ENCODE measurements at places on chromosomes 16 and 17. TPM values are rescaled to one million over a fixed set of nuclear protein-coding genes. Genes with fewer than 3 reads are reported as not detected.

Gene TBC1D3K
- not detected for total RNA-seq

Gene THAP11
- total RNA-seq = 28.7 TPM

Gene TEX14
- total RNA-seq = not detected

Gene PRR35
- total RNA-seq = not detected

Gene DNASE1
- total RNA-seq = 80.9 TPM

Gene PDF
- total RNA-seq = 18.2 TPM

Gene IST1
- 264 TPM for total RNA-seq

Gene SPECC1
- 91.8 TPM for total RNA-seq

Gene ABCA9
- total RNA-seq = 28.9 TPM

Gene EVPLL
- not detected for total RNA-seq

DNA sequence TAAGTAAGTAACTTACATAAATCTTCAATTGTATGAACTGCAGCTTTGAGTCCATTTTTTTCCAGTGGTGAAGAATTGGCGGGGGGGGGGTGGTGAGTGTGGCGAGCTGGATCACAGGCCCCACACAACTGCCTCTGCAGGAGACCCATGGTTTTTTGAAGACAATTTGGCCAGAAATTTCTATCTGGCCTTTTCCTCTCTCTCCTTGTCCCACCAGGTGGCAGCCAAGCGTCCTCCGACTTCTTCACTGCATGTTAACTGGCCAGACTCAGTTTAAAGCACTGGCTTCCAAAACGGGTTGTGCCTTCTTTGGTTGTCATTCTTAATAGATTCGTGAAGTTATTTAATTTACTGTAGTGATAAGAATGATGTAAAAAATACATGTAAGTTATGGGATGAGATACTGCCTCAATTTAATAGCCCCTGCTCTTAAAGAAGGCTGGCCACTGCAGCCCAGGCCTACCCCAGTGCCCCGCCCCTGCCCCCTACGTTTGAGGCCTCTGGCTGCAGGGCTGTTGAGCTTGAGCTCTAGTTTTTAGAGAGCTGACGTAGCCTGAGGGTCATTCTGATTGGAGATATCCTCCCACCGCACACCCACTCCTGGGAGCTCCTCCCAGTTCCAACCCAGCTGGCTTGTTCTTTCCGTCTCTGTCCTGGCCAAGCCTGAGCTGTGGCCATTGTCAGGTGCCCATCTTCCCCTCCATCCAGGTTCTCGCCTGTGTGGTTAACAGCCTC is 36.4 kb downstream of the AKAP1 start:
- no peak overlapping the region for H3K27ac ChIP-seq
- H3K36me3 ChIP-seq = no peaks in the 10 kb centered on the region
- H3K4me3 ChIP-seq = no peak overlapping the region

GRCh38 chr17:4998732-4999429 is 1.1 kb downstream of the KIF1C start:
- no peak for DNase-seq
- H3K4me3 ChIP-seq = peak overlapping the region; percentile 99
- peak overlapping the region; percentile 88 for H3K27ac ChIP-seq
- no peaks in the 10 kb centered on the region for H3K36me3 ChIP-seq
- peaks cover 17% of the 10 kb centered on the region for H3K4me1 ChIP-seq

DNA sequence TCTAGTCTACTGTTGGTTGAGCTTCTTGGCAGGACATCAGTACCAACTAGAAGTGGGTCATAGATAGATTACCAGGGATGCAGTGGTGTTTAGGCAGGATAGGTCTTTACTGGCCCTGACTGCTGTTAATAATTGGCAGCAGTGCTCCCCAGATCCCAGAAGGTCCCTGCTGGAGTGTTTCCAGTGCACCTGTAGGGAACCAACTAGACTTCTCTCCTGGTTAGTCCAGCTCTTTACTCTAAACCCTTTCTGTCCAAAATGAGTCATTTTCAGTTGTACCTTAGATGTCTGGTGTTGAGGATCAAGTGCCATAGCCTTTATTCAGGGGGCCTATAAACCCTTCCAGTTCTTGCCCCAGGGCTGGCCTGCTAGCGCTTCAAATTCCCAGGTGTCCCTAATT is 8.7 kb downstream of the POLR2C start:
- H3K27me3 ChIP-seq = no peaks in the 10 kb centered on the region
- peaks cover 9% of the 10 kb centered on the region for H3K4me1 ChIP-seq
- no peaks in the 10 kb centered on the region for H3K36me3 ChIP-seq
- DNase-seq = peak; percentile 6

GRCh38 chr16:86930001-86930400 is 351.7 kb downstream of the FOXL1 start:
- no peaks in the 10 kb centered on the region for H3K27me3 ChIP-seq
- H3K27ac ChIP-seq = no peak overlapping the region
- peaks cover 1% of the 10 kb centered on the region for H3K4me1 ChIP-seq

- H3K4me3 ChIP-seq = no peak overlapping the region
- no peaks in the 10 kb centered on the region for H3K4me1 ChIP-seq
- DNase-seq = peak; percentile 39
These were observed 99.2 kb upstream of the ZNF750 start for GRCh38 chr17:82938873-82939620.

DNA sequence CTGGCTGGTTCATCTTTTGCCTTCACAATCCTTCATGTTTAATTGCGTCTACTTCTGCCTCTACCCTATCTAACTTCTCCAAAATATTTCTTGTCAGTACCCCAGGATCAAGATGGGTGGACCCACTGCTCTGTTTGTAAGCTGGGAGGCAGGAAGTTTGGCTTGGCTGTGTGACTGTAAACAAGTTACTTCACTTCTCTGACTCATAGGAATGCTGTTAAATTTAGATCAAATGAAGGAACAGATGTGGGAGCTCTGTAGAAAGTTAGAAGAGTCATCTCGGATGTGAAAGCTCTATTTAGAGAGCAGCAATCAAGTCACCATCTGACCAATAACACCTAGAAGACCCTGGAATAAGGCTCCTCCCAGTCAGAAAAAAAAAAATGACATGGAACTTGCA is 55.2 kb upstream of the MRTFB start:
- DNase-seq = no peak
- H3K36me3 ChIP-seq = no peaks in the 10 kb centered on the region
- no peaks in the 10 kb centered on the region for H3K4me1 ChIP-seq
- H3K4me3 ChIP-seq = no peak overlapping the region
- H3K27ac ChIP-seq = peak overlapping the region; percentile 74

- H3K36me3 ChIP-seq = peaks cover 83% of the 10 kb centered on the region
- no peak overlapping the region for H3K27ac ChIP-seq
- H3K4me3 ChIP-seq = no peak overlapping the region
- no peaks in the 10 kb centered on the region for H3K4me1 ChIP-seq
- H3K27me3 ChIP-seq = no peaks in the 10 kb centered on the region
These were observed 30.0 kb downstream of the APPBP2 start for GRCh38 chr17:60496041-60496440.

GRCh38 chr16:74320707-74321106 is 24.1 kb downstream of the PSMD7 start:
- DNase-seq = no peak
- H3K4me1 ChIP-seq = no peaks in the 10 kb centered on the region
- no peak overlapping the region for H3K27ac ChIP-seq
- H3K27me3 ChIP-seq = no peaks in the 10 kb centered on the region
- H3K36me3 ChIP-seq = peaks cover 3% of the 10 kb centered on the region

DNA sequence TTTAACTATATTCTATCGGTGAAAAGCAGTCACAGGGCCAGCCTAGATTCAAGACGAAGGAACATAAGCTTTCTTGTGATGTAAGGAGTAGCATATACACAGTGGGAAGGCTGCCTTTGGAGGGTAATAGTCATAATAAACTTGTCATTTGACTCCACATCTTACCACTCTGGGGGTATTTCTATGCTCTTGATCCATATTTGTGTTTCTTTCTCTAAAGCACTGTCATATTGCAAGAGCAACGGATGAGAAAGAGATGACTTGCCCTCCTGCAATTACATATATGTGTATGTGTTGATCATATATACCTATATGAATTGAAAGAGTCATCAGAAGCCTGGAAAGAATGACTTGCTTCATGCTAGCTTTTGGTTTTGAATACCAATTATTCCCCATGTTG is 225.4 kb upstream of the HS3ST3A1 start:
- no peaks in the 10 kb centered on the region for H3K27me3 ChIP-seq
- no peaks in the 10 kb centered on the region for H3K4me1 ChIP-seq
- DNase-seq = no peak
- no peaks in the 10 kb centered on the region for H3K36me3 ChIP-seq
- no peak overlapping the region for H3K4me3 ChIP-seq
- no peak overlapping the region for H3K27ac ChIP-seq

DNA sequence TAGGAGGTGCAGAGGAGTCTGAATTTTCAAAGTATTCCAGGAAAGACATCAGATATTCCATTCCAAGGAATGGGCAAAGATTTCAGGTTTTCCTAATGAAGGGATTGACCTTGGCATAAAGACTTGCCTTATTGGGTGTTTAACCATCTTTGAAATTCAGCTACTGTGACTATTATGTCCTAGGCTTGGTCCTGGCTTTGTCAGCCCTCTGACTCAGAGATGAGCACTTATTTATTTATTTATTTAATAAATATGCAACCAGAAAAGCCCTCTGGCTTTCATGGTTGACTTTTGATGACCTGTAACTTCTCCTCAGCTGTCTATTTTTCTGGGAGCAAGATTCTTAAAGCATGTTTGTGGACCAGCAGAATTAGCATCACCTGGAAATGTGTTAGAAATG is 455.1 kb downstream of the KIF2B start:
- H3K4me3 ChIP-seq = no peak overlapping the region
- H3K4me1 ChIP-seq = no peaks in the 10 kb centered on the region
- no peak overlapping the region for H3K27ac ChIP-seq
- H3K36me3 ChIP-seq = no peaks in the 10 kb centered on the region

DNA sequence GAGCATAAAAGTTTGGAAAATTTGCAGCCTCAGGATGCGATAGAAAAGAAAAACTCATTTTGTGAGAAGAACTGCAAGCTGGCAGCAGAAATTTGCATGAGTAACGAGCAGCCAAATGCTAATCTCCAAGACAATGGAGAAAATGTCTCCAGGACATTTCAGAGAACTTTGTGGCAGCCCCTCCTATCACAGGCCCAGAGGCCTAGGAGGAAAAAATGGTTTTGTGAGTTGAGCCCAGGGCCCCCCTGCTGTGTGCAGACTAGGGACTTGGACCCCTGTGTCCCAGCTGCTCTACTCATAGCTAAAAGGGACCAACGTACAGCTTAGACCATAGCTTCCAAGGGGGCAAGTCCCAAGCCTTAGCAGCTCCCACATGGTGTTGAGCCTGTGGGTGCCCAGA is 34.3 kb downstream of the APPBP2 start:
- H3K4me1 ChIP-seq = no peaks in the 10 kb centered on the region
- DNase-seq = no peak
- H3K27ac ChIP-seq = no peak overlapping the region
- no peaks in the 10 kb centered on the region for H3K27me3 ChIP-seq
- H3K4me3 ChIP-seq = no peak overlapping the region
- H3K36me3 ChIP-seq = no peaks in the 10 kb centered on the region

DNA sequence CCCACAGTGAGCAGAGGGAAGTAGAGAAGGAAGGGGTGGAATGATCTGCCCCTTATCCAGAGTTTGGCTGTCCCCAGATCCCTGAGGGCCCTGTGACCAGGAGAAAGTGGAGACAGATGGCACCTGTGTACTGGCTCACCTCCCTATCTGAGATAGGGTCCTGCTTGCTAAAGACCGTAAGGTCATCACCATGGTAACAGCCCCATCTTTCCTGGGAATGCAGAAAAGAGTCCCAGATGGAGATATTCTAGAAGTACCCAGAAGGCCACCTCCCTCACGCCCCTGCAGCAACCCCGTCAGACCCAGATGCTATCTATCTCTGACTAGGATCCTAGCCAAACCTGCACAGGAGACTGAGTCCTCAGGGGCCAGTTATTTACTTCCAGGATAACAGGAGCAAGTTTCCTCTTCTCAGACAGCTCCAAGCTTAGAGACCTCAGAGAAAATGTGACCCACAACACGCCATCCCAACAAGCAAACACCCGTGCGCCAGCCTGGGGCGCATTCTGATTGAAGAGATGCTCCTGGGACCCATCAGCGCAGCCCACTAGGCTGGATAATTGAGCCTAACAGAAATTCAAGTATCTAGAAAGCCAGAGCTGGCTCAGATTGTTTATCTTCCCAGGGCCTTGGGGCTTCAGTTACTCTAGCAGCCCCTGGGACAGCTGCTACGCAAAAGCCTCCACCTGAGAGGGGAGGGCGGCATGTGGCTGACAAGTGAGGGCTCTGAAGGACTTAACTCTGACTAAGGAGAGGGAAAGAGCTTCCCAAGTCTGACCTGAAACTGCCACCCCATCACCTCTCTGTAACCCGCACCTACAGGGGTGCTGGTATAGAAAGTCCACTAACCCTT is 1.9 kb downstream of the ORMDL3 start:
- DNase-seq = no peak
- H3K36me3 ChIP-seq = peaks cover 35% of the 10 kb centered on the region
- H3K27ac ChIP-seq = peak overlapping the region; percentile 84
- H3K4me1 ChIP-seq = no peaks in the 10 kb centered on the region
- peak overlapping the region; percentile 89 for H3K4me3 ChIP-seq

- peaks cover 20% of the 10 kb centered on the region for H3K4me1 ChIP-seq
- H3K4me3 ChIP-seq = no peak overlapping the region
- H3K27me3 ChIP-seq = no peaks in the 10 kb centered on the region
- no peaks in the 10 kb centered on the region for H3K36me3 ChIP-seq
- H3K27ac ChIP-seq = no peak overlapping the region
These were observed 3.5 kb upstream of the C17orf107 start for GRCh38 chr17:4895657-4896331.

DNA sequence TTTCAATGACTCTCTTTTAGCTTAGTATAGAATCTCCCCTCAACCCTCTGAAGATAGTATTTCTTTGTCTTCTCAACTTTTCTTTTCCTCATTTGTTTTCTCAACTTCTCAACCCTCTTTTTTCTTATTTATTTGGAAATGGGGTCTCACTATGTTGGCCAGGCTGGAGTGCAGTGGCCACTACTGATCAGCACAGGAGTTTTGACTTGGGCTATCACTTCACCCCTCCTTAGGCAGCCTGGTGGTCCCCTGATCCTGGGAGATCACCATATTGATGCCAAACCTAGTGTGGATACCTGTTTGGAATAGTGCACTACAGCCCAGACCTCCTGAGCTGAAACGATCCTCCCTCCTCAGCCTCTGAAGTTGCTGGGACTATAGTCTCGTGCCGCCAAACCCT is 79.8 kb downstream of the PITPNC1 start:
- no peak for DNase-seq
- no peak overlapping the region for H3K4me3 ChIP-seq
- H3K4me1 ChIP-seq = no peaks in the 10 kb centered on the region

- H3K4me3 ChIP-seq = no peak overlapping the region
- DNase-seq = peak; percentile 70
- H3K4me1 ChIP-seq = peaks cover 26% of the 10 kb centered on the region
- peaks cover 4% of the 10 kb centered on the region for H3K36me3 ChIP-seq
These were observed 21.4 kb upstream of the CHMP6 start for GRCh38 chr17:80970044-80970761.

DNA sequence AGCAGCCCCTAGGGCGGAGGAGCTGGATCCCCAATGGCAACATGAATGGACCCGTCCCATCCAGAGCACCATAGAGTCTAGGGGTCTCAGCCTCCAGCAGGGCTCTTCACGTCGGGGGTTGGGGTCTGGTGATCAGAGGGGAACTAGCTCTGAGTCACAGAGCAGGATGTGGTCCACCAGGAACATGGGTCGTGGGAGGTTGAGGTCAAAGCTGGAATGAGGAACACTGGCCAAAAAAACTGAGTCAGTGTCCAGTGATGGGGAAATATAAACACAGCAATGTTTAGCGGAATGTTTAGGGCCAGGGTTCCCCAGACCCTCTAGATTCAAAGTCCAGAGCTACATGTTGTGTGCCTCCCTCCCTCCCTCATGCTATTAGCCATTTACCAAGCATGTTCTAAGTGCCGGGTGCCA is 79.1 kb upstream of the C16orf82 start:
- no peaks in the 10 kb centered on the region for H3K36me3 ChIP-seq
- no peak overlapping the region for H3K4me3 ChIP-seq
- H3K27ac ChIP-seq = no peak overlapping the region
- no peak for DNase-seq
